ENCODE measurements at places on chromosomes 11 and 22.

- no peak for DNase-seq
These were observed 4.3 kb downstream of the INCENP start for GRCh38 chr11:62127941-62128770.

DNA sequence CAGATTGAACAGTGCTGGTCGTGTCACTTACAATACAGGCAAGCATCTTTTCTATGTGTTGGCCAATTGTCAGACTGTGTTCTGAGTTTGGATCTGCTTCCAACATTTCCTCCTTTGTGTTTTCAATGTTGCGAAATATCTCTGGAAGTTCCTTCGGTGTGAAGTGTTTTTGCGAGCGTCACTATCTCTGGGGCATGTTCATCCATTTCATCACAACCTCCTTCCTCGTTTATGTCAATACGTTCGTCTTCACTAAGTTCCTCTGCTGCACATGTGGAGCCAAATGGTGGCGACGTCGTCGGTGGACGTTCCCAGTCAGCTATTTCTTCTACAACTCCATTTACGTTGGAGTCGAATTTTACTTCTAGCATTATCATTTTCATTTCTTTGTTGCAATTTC lies 100.2 kb upstream of the LMO1 start:
- no peak for DNase-seq

- DNase-seq, result no peak
These were observed 21.9 kb downstream of the ANKK1 start for GRCh38 chr11:113409526-113409925.

DNA sequence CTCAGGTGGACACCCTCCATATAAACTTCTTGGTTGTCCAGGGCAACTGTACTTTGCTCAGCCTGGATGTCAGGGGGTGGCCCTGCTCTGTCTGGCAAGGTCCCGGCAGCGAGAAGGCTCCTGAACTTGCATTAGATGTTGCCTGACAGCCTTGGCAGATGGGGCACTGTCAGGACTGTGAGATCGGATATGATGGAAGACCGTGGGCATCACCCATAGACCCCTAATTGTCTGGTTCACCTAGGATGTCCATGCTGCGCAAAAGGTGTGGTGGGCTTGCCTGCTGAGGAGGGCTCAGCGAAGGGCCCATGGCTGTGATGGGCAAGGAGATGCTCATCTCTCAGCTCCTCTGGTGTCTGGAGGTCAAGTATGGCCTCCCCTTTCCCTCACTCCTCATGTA lies 62.7 kb downstream of the MYO18B start:
- DNase-seq, result no peak

GRCh38 chr11:32890843-32891656 lies 1.6 kb upstream of the QSER1 start:
- no peak for DNase-seq

DNA sequence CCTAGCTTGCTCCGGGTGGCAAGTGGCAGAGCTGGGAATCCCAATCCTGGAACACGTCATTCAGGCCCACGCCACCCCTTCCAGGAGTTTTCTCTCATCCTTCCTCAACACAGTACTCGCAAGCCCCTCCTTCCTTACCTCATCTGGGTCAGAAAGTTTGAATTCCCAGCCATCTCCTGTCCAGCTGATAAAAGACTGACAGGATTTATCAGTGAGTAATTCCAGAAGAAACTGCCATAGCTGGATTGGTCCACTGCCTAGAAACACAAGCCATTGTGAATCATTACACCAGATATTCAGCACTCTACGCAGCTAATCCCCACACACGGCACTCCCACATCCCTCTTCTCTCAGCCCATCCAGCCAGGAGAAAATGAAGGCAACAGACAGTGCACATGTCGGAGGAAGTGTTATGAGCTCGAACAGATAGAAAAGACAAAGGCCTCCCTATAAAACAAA lies 124.0 kb downstream of the ETS1 start:
- DNase-seq, result no peak

DNA sequence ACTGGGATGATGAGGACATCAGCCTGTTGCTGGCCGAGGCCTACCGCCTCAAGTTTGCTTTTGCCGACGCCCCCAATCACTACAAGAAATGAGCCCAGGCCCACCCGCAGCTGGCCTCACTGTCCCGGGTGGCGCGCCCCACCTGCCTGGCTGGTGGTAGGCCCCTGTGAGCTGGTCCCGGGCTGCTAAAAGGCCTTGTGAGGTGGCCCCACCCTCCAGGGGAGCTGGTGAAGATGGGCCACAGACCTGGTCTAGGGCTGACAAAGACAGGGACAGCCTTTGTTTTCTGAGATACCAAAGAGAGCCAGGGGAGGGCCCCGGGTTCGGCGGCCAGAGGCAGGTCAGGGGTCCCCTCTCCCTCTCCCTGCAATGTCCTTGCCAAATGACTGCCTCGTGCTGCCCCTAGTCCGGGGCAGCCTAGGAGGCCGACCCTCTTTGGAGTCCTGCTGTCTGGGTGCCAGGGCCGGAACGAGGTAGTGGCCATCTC lies 411.1 kb downstream of the TBC1D22A start:
- DNase-seq, result no peak

GRCh38 chr11:77821349-77821851 lies 456 bp downstream of the AAMDC start:
- no peak for DNase-seq

DNA sequence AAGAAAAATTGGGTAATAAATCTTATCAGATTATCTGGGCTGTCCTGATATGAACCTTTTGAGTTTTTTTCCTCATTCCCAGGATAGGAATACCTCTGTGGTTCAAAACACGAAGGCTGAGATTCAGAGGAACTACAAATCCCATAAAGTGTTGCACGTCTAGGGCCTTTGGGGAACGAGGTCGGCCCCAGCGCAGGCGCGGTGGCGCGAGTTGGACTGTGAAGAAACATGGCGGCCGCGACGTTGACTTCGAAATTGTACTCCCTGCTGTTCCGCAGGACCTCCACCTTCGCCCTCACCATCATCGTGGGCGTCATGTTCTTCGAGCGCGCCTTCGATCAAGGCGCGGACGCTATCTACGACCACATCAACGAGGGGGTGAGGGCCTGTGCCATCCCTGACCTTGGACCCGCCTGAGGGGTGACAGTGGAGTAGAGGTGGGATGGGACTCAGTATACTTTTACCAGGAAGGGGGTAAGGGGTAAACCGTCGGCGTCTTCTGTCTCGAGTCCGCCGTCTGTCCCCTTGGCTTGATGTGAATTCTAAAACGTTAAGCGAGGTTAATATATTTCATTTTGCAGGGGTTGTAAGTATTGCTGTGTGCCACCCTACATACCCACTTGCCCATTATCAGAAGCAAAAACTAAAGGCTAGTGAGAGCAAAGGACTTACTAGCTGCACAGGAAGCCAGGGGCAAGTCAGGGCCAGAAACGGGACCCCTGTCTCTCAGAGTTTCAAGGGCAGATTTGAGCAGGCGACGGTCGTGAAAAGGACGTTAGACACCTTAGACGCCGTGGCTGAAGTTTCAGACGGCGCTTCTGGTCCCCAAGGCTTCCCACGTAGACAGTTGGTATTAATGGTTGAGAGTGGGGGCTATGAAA lies at the start of gene UQCR10:
TSS of gene UQCR10 (plus strand) at position 199 of the 881 bp plus-strand sequence. CDS start at position 229, 30 bp downstream.
- DNase-seq, result peak; percentile 87

DNA sequence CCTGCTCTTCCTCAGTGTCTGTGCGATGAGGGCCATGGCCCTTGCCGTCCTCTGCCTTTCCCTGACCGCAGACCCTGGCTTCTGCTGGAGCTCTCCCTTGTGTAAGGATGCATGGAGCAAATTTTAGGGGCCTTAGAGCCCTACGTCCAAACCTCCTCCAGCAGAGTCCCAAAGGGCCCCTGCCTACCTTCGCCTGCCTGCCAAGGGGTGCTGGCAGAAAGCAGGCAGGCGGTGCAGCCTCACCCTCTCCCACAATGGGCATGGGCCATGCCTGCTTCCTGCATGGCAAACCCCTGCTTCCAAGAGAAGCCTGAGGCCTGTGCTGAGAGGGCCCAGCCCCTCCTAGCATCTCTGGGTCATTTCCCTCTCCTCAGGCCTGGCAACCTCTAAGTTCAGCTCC lies 71.3 kb upstream of the FGF3 start:
- no peak for DNase-seq

DNA sequence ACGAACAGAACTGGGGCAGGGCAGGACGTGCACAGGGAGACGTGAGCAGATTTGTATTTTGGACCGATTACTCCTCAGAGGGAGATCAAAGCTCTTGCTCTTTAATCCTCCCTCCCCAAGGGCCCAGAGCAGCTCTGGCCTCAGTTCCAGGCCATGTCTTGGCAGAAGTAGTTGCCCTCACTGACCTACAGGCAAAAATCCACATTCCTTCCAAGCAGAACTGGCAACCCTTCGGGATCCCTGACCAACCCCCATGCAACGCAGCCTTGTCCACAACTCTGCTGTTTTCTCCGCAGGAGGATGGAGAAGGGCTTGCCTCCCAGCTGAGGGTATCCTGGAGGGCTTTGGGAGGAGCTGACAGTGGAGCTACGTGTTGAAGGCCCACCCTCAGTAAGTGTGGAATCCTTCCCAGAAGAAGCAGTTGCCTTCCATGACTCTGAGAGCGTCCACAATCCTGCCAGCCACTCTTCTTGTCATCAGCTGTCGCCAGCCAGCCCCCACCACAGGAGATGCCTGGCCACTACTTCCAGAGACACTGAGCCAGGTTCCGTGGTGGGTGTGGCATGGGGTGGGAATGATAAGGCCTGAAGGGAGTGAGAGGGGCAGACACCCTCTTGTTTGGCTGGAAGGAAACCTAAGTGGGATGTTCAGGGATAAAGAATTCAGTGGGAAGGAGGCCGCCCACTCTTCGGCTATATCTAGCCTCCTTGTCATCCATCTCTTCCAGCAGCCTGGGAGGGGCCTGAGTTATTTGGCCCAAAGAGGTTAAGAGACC lies 68.1 kb downstream of the PDE2A start:
- DNase-seq, result no peak

DNA sequence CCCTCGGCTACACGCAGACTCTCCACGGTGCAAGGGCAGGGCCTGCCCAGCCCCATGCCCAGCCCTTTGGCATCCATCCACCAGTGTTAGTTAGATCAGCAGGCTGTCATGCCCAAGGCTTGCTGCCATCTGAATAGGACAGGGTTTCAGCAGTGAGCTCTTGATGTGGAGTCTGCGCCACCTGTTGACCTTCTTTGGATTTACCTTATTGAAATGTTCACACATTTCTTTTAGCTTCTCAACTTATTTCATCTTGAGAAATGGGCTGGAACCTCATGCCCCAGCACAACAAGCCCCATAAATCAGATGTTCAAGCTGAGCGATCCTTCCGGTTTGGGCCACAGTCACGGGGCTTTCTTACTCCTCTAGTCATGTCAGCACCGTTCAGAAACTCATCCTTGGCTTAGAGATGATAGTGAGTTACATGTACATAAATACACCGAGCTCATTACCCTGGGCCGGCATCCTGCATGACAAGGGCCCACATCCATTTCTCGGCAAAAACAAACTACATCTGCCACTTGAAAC lies 61.7 kb downstream of the PARVB start:
- DNase-seq, result no peak

DNA sequence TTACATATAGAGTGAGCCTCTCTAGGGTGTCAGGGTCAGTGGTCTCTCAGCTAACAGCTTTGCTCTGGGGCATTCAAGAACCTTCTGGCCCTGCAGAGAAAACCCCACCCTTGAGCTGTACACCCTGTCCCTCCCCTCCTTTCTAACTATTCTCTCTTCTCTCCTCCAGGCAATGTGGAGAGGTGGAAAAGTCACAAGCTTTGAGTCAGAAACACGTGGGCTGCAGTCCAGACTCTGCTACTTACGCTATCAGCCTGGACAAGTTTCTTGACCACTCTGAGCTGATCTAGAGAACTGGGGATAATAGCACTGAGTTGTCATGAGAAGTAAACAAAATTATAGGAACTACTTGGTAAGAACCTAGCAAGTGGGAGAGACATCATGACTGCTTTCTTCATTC lies 10.7 kb upstream of the FAM83F start:
- DNase-seq, result no peak

- no peak for DNase-seq
These were observed 32.1 kb downstream of the MTMR3 start for GRCh38 chr22:29914991-29915533.
